ENCODE measurements at places on chromosomes 2 and 18.

- no peak for DNase-seq
Measured at GRCh38 chr18:55539240-55539639, 48.8 kb downstream of the TCF4 start.

DNA sequence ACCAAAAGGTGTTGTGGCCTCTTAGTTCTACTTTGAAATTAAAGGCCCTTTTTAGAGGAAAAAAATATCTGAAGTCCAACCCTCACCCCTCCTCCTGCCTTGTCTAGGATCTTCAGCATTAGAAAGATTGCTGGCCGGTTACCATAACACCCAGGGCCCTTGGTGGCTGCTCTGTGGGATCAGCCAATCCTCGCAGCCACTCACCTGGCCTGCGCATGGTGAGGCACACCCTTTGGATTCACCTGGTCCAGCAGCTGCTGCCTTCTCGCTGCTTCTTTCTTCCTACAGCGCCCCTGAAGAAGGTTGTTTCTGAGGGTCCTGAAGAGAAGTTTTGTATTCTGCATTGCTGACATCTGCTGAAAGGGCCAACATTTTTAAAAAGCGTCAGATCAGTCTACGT is 25.2 kb downstream of the DYTN start:
- DNase-seq: no peak

DNA sequence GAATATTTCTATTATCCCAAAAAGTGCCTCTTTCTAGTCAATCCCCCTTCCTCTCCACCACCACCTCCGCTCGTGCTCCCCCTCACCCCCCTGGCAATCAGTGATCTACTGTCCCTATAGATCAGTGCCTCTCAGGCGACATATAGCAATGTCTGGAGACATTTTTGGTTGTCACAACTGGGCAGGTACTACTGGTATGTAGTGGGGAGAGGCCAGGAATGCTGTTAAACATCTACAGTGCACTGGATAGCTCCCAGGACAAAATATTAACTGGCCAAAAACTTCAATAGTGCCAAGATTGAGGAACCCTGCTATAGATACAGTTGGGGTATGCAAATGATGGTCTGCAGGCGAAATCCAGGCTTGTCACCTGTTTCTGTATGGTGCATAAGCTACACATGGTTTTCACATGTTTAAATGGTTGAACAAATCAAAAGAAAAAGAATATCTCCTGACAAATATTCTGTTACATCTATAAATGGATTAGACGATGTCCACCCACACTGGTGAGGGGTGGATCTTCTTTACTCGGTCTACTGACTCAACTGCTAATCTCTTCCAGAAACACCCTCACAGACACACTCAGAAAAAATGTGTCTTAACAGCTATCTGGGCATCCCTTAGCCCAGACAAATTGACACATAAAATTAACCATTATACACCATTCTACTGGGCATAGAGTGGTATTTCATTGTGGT is 25.5 kb downstream of the DPYSL5 start:
- no peak for DNase-seq

DNA sequence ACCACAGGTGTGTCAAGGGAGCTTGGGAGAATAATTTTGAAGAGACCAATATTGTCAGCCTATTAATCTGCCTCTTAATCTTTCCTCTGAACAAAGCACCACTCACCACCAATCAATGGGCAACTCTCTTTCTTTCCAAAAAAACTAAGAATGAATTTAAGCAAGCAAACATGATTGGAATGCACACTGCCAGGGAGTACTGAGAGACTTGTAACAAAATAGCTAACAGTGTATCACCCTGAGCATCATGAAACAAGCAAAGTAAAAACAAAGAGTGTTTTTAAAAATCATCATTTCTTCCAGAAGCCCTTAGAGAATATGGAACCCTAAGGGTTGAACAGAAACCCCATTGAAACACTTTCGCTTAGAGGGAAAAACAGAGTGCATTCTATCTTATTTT is 299.7 kb downstream of the DSEL start:
- no peak for DNase-seq

DNA sequence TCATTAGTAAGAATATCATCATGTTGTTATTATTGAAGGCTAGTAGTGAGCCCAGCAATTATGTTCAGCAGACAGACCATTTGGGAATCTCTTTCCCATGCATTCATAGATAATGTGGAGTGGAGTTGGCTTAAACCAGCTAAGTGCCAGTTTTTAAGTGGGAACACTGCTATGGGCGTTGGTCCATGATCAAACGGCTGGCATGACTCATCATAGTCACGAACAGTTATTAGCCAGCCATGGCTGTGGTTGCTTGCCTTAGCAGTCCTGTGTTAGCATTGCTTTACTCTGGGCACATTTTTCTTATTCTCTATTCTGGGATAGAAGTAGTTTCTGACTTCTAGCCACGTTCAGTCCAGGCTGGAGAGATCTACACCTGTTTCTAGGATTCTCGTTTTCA is 17.7 kb downstream of the EIF4E2 start:
- DNase-seq: no peak

DNA sequence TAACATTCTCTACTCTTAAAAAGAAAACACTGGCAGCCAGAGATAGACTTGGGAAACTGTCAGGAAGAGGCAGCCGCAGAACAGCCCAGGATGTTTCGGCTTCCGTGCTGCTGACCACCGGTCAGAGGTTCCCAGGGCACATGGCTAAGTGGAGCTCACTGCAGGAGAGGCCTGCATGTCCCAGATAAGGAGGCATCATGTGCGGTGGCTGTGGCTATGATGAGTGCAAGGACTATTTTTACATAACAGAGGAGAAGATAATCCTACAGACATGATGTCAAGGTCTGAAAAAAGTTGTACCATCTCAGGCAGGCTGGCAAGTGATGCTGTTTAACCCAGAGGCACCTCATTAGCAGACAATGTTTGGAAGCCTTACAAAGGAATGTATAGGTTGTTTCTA is 252.3 kb downstream of the CYRIA start:
- DNase-seq: no peak

GRCh38 chr2:211132573-211132972 is 576.2 kb downstream of the CPS1 start:
- no peak for DNase-seq

DNA sequence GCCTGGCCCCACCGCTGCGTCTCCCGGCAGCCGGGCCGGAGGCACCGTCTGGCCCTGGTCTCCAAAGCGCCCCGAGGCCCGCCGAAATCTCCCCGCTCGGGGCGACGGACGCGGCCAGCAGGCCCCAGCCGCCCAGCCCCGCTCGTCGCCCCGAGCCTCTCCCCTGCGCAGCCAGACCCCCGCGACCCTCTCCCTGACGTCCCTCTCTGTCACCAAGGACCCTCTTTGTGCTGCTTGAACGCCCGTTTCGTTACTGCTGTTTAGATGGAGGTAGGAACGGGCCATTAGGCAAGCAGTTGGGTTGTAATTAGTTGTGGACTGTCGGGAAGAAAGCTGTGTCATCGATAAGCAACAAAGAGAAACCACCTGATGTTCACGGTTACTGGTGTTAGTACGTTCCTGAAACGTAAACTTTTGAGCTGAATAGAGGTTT is 686 bp downstream of the UBXN4 start:
- peak; percentile 48 for DNase-seq

GRCh38 chr2:157492189-157492773 is 48.4 kb upstream of the CYTIP start:
- peak; percentile 55 for DNase-seq

DNA sequence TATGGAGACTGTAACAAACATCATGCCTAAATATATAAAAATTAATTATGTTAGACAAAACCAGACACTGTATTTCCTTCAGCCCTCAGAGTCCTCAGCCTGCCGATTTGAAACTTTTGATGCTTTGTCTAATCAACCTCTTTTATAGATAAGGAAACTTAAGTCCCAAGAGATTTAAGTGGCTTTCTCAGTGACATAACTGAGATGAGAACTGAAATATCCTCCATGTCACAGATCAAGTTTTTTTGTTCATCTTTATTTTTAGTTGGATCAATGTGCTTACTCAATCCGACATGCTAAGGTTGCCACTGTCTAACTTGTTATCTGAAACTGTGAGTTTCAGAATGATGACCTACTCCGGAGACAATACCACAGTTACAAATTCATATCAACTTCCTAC is 72.3 kb downstream of the BARD1 start:
- DNase-seq: no peak

DNA sequence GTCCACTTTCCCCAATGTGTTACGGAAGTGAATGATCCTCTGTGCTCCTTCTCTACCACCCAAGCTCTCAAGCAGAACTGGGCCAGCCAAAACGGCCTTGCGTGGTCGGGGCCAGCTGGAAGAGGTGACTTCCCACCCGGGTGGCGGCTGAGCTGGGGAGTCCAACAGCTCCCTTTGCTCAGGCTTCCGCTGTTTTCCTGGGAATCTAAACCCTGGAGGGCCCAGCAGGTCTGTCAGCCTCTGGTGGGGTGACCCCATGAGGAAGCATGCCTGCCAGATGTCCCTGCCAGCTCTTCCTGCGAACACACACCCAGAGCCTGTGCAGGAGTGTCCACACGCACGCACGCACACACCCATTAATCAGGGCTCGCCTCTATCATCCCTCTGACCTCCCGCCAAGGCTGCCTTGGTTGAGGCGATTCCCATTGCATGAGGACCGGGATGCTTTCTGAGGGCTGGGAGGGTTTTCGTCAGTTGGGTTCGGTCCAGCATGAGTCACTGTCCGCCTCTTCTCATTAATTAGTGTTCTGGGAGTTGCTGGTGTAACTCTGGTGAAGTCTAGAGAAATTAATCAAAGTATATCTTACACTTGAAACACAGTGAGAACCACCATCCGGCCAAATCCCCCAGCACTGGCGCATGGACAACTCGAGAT is 90.6 kb downstream of the TWIST2 start:
- no peak for DNase-seq

DNA sequence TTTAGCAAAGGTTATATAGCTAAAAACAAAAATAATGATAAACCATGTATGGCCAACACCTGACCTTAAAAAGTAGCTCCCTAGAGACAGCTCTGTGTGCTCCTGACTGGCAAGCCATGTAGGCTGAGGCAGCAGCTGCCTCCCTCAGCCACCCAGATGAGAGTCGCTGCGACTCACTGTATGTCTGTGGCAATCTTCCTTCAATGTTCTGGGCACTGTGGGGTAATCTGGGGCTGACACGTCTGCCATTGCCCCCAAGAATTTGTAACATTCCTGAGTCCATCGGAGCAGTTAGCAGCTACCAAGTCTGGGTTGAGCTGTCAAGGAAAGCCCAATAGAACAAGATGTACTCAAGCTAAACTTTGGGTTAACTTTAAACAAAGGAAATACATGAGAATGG is 106.4 kb upstream of the DAPL1 start:
- no peak for DNase-seq

Measured in kidney capillary endothelial cell (primary cell).